Left lobe of liver (tissue), 2 donors: ENCODE measurements at places on chromosomes 6 and 20. TPM values are rescaled to one million over a fixed set of nuclear protein-coding genes. Genes with fewer than 3 reads are reported as not detected.

- no peak for DNase-seq
These were observed 884 bp upstream of the CUTA start for GRCh38 chr6:33418690-33419291.

The SAMD5 gene
- total RNA-seq, result 12.0 TPM

GRCh38 chr20:31608251-31608945 is 3.3 kb downstream of the ID1 start:
- DNase-seq, result peak; percentile 96

DNA sequence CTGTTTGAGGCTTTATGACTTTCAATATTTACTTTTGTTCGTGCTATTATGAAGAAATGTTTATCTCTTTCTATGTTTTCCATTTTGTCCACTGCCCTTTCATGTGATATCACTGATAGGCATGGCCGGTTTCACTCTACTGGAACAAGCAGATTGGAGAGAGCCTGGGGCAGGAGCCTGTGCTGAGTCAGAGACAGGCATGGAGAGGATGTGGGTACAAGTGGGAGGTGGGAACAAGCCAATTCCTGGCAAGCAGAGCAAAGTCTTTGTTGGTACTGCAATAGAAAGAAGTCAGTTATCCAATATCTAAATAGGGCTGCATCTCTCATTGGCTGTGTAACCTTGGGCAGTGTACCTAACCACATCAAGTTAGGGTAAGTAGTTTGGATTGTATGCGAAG is 545.6 kb upstream of the MAP3K7 start:
- no peak for DNase-seq

DNA sequence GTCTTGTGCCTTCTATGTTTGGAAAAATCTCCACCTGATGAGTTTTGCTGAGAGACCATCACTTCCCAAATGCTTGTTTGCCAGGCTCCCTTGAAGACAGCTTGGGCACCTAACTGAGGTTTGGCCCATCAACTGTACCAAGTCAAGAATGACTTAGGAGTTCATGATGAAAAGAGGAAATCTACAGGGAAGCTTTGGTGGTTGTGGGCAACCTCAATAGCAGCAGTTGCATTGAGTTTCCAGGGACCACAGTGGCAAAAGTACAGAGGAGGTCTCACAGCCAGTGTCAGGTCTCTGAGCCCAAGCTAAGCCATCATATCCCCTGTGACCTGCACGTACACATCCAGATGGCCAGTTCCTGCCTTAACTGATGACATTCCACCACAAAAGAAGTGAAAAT is 49.7 kb upstream of the PHACTR1 start:
- no peak for DNase-seq

DNA sequence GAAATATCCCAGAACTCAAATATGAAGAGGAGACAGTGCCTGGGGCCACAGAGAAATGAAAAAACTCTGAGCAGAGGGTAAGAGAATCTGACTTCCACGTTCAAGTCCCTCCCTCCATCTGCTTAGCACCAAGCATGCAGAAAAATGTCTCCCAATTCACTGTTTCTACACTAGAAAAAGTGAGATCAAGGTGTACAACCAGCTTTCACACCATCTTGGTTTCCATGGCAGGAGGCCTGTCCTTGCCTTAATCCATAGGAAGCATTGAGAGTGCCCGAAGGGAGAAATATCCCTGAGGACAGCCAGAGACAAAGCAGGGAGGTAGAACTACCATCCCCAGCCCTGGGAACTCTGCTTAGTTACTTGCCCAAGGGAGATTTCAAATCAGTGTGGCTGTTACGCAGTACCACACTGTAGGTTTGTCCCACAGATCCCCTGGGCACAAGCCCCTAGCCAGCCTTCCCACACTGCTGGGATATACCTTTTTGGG is 82.9 kb downstream of the SCML4 start:
- DNase-seq, result no peak

GRCh38 chr6:106561686-106562405 is 67.5 kb downstream of the RTN4IP1 start:
- DNase-seq, result no peak

The TREML1 gene
- not detected for total RNA-seq

DNA sequence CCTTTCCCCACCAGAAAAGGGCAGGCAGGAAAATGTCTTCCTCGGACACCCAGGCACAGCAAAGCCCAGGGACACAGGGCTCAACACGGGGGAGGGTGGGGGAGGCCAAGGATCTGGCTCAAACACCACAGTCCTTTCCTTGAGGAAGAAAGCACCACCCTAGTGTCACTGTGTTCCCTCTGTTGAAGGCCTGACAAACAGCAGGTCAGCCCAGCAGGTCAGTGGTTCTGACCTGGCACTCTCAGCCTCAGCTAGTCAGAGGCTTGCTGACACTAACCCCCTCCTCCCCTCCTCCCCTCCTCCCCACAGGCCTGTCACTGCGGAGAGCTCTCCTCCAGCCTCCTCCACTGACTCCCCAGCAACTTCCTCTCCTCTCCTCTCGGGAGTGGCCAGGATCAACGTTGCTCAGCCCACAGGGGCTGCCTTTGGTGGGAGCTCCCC is 239.6 kb downstream of the LRFN2 start:
- DNase-seq, result no peak

The EPPIN gene
- total RNA-seq, result not detected

- DNase-seq, result no peak
These were observed 2.4 kb upstream of the PPP1R3G start for GRCh38 chr6:5082487-5083306.

DNA sequence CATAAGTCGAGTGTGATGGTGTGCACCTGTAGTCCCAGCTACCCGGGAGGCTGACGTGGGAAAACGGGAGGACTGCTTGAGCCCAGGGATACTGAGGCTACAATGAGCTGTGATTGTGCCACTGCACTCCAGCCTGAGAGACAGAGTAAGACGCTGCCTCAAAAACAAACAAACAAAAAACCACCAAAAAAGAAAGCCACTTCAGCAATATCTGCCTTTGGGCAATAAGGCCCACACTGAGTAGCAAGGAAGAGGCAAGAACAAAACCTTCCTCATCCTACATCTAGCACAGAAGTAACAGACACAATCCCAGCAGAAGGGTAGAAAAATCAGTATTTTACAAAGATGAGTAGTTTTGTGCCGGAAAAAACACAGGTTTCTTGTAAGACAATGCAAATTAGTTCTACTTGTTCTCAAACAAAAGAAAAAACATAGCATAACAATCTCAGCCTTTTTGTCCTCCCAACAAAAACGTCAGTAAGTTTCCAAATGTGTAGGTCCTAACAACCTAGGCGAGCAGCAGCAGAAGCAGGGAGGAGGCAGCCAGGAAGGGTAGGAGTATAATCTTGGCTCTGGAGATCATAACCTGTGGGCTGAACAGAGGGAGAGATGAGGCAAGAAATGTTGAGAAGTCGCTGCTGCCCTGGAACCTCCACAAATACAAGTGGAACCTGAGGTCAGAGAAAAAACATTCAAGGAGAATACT is 5.7 kb downstream of the PPP1R10 start:
- no peak for DNase-seq

DNA sequence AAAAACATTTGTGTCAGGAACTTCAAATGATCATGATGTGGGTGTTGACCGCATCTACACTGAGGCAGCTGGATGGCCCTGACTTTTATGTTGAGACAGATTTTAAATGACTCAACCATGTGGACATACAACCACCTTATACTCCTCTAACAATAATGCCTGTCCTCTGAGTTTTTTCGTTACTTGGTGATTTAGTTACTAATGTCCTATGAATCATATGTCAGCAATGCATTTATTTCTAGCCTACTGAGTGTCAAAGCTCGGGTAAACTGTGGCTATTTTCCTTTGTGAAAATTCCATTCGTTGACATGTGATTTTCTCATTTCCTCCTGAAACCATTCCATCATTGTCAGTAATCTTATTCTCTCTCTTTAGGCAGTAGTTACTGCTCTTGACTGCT is 38.9 kb upstream of the NKX2-4 start:
- DNase-seq, result no peak

DNA sequence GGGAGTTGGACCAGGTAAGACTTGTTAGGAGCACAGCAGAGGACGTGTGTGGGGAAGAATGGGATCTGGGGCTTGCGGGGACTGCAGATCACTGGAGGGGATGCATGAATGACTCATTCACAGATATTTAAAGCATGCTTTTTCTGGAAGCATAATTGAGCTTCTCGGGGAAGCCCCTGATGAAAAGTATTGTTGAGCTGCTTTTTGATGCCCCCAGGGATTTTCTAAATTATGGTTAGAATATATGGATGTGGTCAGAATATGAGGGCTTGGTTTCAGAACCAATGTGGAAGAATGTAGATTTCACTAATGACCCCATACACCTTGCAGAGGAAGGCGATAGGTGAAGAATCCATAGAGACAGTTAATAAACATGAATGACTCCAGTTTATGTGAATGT is 36.1 kb downstream of the GMPR start:
- no peak for DNase-seq

GRCh38 chr20:53786445-53787267 is 193.0 kb upstream of the ZNF217 start:
- no peak for DNase-seq

- peak; percentile 96 for DNase-seq
These were observed 179.3 kb downstream of the MTHFD1L start for GRCh38 chr6:151044465-151045441.

DNA sequence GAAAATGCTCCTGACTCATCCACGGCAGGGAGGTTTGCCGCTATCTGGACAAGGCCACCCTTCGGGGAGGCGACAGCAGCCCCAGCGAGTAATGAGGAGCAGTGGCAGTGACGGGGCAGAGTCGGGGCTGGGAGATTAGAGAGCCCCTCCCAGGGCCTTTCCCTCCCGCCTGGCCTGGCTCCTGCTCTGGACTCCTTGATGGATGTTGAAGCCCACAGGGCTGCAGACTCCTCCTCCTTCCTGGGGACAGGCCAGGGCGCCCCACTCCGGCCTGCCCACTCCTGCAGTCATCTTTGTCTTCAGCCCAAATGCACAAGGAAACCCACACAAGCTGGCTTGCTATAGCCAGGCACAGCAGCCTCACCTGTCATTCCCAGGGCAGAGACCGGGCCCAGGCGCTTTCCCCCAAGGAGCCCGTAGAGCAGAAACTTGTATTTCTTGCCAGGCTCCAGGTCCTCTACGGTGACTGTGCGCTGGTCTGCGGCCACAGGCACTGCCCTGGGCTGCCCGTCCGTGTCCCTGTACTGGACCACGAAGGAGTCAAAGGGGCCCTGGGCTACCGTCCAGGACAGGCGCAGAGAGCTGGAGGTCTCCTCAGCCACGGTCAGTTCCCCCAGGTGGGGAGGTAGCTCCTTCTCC is 7.7 kb downstream of the CYP21A2 start:
- DNase-seq, result no peak

- DNase-seq, result no peak
These were observed 384.4 kb downstream of the BMP2 start for GRCh38 chr20:7151676-7152470.

DNA sequence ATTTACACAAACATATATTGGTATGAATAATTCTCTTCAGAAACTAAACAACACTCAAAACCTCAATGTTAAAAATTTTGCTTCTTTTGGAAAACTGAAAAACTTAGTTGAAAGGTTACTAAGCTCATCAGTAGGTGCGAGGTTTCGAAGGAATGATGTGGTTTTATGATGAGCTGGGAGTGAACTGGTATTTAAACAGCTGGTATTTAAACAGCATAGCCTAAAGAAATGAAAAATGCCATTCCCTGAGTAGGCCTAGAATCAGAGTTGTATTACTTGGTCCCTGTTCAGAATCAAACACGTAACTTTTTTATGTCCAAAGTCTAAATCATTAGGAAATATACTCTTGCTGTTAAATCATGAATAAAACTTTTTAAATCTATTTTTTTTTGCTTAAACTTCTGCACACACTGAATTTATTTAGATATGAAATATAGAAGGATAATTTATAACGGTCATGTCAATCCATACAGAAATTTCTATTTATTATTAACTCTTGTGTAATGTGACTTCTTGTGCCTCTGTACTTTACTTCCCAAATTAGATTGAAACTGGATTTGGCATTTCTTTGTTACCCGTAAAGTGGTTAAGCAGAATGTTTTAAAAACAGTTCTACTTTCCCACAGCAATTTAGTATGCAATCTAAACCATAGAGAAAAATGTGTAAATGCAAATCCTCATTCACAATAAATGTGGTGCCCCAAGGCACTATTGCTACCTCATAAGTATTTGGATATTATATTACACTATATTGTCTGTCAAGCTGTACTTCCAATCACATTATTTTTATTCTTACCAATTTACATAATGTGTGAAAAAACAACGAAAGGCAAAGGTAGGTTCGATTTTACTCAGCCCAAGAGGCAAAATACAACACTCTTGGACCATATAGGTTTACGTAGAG is 124.1 kb downstream of the HS3ST5 start:
- no peak for DNase-seq

The BANF2 gene
- not detected for total RNA-seq

GRCh38 chr6:157144859-157145568 is 178.3 kb downstream of the TMEM242 start:
- DNase-seq, result no peak

GRCh38 chr20:54623991-54624569 is 148.7 kb downstream of the DOK5 start:
- no peak for DNase-seq

GRCh38 chr6:109396046-109396718 is 13.9 kb upstream of the CD164 start:
- no peak for DNase-seq

- no peak for DNase-seq
These were observed 52.8 kb upstream of the SRSF6 start for GRCh38 chr20:43404878-43405277.

DNA sequence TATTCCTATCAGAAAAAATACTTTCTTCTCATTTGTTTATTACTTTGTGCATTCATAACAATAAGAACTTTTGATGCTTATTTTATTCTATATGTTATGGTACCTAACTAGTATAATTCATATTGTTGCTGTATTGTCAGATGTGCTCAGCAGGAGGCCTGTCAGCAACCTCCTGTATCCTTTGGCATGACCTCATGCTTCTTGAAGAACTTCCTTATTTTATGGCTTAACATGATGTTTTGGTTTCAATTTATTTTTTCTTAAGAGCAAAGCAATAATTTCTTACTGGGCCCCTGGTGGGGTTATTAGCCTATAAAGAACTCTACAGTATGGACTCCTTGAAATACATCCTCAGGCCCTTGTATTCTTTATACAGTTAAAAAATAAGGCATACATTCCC is 17.3 kb downstream of the GGTLC1 start:
- DNase-seq, result no peak

DNA sequence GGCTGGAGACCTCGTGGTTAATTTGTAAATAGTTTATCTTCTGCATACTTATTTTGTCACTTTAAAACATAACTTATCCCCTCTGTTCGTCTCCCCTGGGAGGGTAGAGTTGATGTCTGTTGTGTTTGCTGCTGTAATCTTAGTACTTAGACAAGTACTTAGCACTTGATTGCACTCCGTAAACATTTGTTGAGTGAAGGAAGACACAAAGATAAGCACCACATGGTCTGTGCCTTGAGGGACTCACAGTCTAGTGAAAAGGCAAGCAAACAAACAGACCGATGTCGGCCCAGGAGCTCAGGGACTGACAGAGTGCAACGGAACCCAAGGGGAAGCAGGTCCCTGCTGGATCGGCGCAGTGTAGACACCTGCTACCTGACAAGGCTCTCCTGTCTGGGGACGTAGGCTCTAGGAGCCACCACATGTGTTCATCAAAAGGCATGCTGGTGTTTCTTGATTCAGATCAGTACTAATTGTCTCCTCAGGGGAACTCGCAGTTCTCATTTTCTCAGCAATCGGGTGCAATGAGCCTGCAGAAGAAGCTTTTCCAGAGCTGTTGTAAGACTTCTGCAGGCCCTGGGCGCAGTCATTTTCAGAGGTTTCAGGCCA is 31.4 kb downstream of the EDN3 start:
- no peak for DNase-seq
